ENCODE measurements at places on chromosomes 7 and 10.

- peak; percentile 27 for DNase-seq
Observed at GRCh38 chr10:82377608-82378007, 502.6 kb downstream of the NRG3 start.

DNA sequence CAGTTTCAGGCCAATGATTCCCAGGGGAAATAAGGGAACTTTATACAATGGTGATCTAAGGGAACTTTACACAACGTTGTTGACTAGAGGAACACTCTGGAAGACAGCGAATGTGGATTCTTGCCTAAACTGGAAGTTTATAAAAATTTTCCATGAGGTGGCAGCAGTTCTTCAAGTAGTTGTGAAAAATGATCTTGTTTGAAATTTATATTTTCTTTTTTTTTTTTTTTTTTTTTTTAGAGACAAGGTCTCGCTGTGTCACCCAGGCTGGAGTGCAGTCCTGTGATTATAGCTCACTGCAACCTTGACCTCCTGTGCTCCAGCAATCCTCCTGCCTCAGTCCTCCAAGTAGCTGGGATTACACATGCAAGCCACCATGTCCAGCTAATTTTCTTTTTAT lies 32.1 kb upstream of the GTF2I start:
- DNase-seq, result no peak

DNA sequence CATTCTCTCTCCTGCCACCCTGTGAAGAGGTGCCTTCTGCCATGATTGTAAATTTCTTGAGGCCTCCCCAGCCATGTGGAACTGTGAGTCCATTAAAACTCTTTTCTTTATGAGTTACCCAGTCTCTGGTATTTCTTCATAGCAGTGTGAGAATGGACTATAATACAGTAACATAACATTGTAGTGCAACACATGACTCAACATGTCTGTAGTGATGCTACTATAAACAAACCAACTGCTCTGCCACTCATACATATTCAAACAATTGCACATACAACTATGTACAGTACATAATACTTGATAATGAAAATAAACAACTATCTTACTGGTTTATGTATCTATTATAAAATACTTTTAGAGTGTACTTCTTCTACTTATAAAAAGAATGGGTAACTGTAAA lies 7.1 kb downstream of the ATOH7 start:
- DNase-seq, result no peak

DNA sequence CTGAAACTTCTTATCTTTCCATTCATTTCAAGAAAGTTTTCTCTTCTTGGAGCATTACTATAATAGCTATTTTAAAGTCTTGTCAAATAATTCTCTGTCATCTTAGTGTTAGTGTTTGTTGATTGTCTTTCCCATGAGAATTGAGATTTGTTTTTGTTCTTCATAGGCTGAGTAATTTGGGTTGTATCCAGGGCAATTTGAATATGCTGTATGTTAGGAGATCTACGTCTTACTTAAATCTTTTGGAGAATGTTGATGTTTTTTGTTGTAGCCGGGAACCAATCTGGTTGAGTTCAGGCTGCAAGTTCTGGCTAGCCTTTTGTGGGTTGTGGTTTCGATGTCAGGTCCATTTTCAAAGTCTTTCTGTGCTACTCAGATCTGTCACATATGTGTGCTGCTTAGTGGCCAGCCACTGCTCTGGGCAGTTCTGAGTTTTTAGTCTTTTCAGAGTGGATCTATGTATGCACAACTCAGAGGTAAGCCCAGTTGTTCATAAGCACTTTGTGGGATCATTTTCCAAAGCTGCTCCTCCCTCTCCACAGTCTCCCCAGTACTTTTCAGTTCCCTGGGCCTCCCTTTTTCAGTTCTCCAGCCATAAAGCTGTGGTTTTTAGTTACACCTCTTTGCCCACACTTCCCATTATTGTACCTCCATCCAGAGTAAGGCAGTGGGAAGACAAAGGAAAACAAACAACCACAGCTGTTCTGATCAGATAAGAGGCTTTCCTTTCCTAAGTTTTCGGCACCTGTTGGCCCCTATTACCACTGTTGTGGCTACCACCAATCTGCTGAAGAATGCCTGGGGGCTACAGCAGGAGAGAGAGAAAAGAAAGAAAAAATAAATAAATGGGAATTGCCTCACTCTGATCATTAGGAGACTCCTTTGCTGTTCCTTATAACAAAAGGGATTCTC lies 4.7 kb upstream of the CCNJ start:
- DNase-seq, result no peak

GRCh38 chr10:132001238-132001972 lies 19.7 kb upstream of the BNIP3 start:
- no peak for DNase-seq

GRCh38 chr7:27103489-27104226 lies 1.2 kb upstream of the HOXA2 start:
- DNase-seq, result no peak

DNA sequence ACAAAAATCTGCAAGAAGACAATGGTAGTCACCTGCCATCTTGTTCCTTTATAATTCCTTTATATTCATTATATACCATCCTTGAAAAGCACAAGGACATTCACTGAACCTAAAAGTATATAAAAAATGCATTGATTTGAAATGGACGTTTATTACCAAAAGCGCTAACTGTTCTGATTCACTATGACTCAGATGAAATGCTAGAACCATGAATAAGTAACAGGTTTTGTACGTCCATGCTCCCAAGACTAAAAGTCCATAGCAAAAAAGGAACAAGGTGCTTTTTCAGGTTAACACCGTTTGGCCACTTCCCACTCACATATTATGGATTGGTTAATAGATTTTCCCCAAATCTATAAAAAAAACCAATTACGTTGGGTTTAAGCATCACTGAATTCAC lies 109.4 kb downstream of the PPP1R17 start:
- no peak for DNase-seq

- no peak for DNase-seq
Observed at GRCh38 chr7:76282344-76283253, 19.9 kb upstream of the HSPB1 start.

- no peak for DNase-seq
Observed at GRCh38 chr7:95595746-95596197, 544 bp downstream of the PDK4 start.

DNA sequence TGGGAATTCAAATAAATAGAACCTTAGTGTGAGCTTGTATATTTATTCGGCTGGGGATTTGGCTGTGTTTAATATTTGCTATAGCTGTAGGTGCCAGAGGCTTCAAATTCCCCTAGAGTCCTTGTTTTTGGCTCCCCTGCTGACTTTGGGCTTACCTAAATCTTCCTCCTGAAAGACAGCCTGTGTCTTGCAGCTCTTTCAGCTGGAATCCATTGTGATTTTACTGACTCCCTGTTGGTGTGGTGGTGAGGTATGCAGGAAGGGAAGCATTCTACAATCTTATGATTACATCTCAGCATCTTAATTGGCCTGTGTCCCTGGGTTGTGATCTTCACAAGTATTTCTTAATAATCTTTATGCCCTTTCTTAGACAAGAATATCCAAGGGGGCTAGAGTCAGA lies 25.9 kb downstream of the FOXI2 start:
- DNase-seq, result no peak

GRCh38 chr10:120415709-120416330 lies 41.2 kb upstream of the PLPP4 start:
- DNase-seq, result no peak

GRCh38 chr10:76218035-76218434 lies 786.6 kb downstream of the LRMDA start:
- no peak for DNase-seq

GRCh38 chr7:140983802-140984201 lies 30.9 kb downstream of the MRPS33 start:
- DNase-seq, result peak; percentile 10

- DNase-seq, result no peak
Observed at GRCh38 chr7:70919481-70920073, 212.4 kb upstream of the GALNT17 start.

- DNase-seq, result peak; percentile 56
Observed at GRCh38 chr7:107725138-107725740, 18.7 kb upstream of the CBLL1 start.

DNA sequence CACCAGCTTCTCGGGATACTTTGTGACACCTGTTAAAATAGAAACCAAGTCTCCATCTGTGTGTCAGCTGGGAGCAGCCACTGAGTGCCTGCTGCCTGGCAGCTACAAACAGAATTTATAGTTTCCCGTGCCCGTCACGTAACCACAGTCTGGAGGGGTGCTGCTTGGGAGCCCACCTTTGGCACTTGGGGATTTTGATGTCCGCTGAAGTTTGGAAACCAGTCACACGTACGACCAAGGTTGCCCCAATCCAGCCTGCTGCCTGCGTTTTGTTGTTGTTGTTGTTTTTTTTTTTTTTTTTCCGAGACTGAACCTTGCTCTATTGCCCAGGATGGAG lies 1.6 kb downstream of the TRRAP start:
- DNase-seq, result no peak

GRCh38 chr7:92133133-92133736 lies 1.0 kb downstream of the CYP51A1 start:
- no peak for DNase-seq

- no peak for DNase-seq
Observed at GRCh38 chr7:97014145-97014750, 8.9 kb downstream of the DLX6 start.

GRCh38 chr10:48456361-48456804 lies 148.5 kb downstream of the ARHGAP22 start:
- no peak for DNase-seq

- DNase-seq, result no peak
Observed at GRCh38 chr10:112535531-112535951, 88.5 kb downstream of the VTI1A start.

GRCh38 chr7:96097835-96098234 lies 224.1 kb downstream of the SLC25A13 start:
- DNase-seq, result no peak

GRCh38 chr7:116505278-116505677 lies 5.7 kb downstream of the CAV2 start:
- DNase-seq, result no peak

- DNase-seq, result no peak
Observed at GRCh38 chr10:70053841-70054288, 1.2 kb downstream of the MACROH2A2 start.

- DNase-seq, result no peak
Observed at GRCh38 chr10:124173298-124173900, 80.0 kb upstream of the CHST15 start.

GRCh38 chr10:15237351-15237750 lies 68.9 kb upstream of the NMT2 start:
- DNase-seq, result no peak

GRCh38 chr10:88458209-88458608 lies 124.9 kb downstream of the RNLS start:
- no peak for DNase-seq

DNA sequence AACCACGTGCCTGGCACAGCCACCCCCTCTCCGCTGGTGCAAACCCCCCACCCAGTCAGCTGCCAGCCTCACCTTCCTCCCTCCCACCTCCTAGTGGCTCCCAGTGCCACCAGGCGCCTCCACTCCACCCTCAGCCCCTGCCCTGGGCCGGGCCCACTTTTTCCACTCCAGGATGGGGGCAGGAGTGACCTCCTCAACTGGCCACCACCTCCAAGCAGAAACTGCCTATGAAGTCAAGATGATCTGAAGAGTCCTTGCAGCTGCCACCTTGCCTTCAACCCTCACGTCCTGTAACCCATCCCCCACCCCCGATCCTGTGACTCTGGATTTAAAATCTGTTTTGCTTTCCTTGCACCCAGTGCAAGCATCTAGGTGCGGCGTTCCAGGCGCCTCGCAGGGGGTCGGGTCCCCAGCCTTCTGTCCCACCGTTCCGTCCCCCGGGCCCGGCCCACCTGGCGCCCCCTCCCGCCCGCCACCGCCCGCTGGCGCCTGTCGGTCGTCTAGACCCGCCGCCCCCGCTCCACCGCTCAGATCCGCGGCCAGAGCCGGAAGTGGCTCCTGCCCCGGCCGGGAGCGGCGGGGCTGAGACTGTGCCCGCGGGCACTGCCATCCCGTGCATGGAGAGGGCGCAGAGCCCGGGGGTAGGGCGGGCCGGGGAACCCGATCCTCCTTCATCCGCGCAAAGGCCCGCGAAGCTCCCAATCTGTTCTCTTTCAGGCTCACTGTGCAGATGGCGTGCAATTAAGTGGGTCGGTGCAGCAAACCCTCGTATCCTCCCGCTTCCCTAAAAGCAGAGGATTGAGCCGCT lies 51.2 kb upstream of the GTF2I start:
- DNase-seq, result peak; percentile 79

GRCh38 chr10:116146372-116147140 lies 126.5 kb downstream of the GFRA1 start:
- no peak for DNase-seq

GRCh38 chr10:60801522-60801921 lies 23.2 kb downstream of the CDK1 start:
- no peak for DNase-seq

GRCh38 chr10:132607961-132608495 lies 70.4 kb downstream of the INPP5A start:
- no peak for DNase-seq

GRCh38 chr7:113087071-113087998 lies 708 bp upstream of the GPR85 start:
- DNase-seq, result peak; percentile 17

- DNase-seq, result no peak
Observed at GRCh38 chr10:54985732-54986131, 184.7 kb upstream of the PCDH15 start.

- no peak for DNase-seq
Observed at GRCh38 chr7:50147951-50148808, 55.1 kb upstream of the ZPBP start.

DNA sequence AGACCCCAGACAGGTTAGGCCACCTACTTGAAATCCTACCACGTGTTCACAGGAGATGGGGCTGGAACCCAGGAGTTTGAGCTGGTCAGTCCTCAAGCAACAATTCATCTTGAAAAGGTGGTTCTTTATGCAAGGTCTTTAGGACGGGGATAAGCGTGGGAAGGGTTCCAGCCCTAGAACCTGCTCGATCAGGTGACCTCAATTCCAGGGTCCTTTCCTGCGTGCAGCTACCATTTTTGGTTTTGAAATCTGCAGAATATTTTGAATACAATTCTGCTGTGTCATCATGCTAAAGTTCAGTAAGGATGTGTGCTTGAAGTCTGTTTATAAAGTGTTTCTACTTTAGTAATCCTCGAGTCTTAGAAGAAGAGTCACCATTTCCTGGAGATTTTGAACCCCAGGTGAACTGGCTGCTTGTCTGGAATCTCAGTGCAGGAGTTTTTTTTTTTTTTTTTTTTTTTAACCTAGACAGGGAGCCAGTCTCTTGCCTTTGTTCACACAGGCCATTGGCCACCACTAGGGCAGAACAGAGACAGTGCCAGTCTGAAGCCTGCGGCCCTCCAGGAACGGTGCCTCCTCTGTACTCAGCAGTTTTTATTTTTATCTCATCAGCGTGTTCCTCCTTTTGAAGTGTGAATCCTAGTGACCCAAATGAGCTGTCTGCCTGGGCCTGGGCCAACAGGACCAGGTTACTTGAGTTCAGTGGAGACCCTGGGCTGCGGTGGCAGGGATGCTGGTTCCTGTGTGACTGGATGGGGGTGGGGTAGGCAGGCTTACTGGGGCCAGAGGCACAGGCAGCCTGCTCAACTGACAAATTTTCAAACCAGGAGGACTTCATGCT lies 54.6 kb downstream of the EEPD1 start:
- no peak for DNase-seq

All from NCI-H1694 treated with DMSO at 0.1 percent for 48 hours (cell line).